Naive thymus-derived CD8-positive, alpha-beta T cell (primary cell): ENCODE measurements at places on chromosomes 1 and 21. TPM values are rescaled to one million over a fixed set of nuclear protein-coding genes. Genes with fewer than 3 reads are reported as not detected.

The CDK11A gene
- total RNA-seq: 173 TPM

The ECM1 gene
- total RNA-seq: 1.6 TPM

The APCS gene
- not detected for total RNA-seq

The ETNK2 gene
- 5.2 TPM for total RNA-seq

The MAB21L3 gene
- total RNA-seq: not detected

The CD52 gene
- total RNA-seq: 772 TPM

The NBPF12 gene
- total RNA-seq: 40.1 TPM

The GPR3 gene
- not detected for total RNA-seq

The CCDC18 gene
- 10.2 TPM for total RNA-seq

The FAM177B gene
- 1.0 TPM for total RNA-seq

The NR1I3 gene
- not detected for total RNA-seq

The VANGL1 gene
- total RNA-seq: 0.55 TPM

The RGS1 gene
- total RNA-seq: 1.7 TPM

The SPRR2E gene
- not detected for total RNA-seq

The TMIGD3 gene
- not detected for total RNA-seq

The AJAP1 gene
- 0.11 TPM for total RNA-seq

The RBBP4 gene
- total RNA-seq: 193 TPM

The RAB25 gene
- total RNA-seq: 1.1 TPM

The SON gene
- 510 TPM for total RNA-seq

The APOBEC4 gene
- total RNA-seq: not detected

The C1QA gene
- 0.66 TPM for total RNA-seq

The TFAP2E gene
- 2.6 TPM for total RNA-seq
